A549 treated with AZD2906 at 1 μM for 4 hours (cell line): ENCODE measurements at places on chromosomes 13 and 19. TPM values are rescaled to one million over a fixed set of nuclear protein-coding genes. Genes with fewer than 3 reads are reported as not detected.

The LMTK3 gene
- 2.5 to 5.4 TPM (median 5.0 TPM) in 5 replicates for total RNA-seq

The FFAR2 gene
- 0.02 TPM in 1 of 5 replicates, not detected in the others for total RNA-seq

The CGB3 gene
- total RNA-seq, result not detected in 5 replicates

The SSC5D gene
- total RNA-seq, result 0.40 to 0.99 TPM (median 0.66 TPM) in 5 replicates

The ZSWIM9 gene
- 5.2 to 7.4 TPM (median 6.5 TPM) in 5 replicates for total RNA-seq

The DCT gene
- 0.01 TPM in 1 of 5 replicates, not detected in the others for total RNA-seq

The ZNF345 gene
- total RNA-seq, result 0.11 to 0.19 TPM (median 0.17 TPM) in 4 of 5 replicates, not detected in the other

The C13orf46 gene
- 0.11 to 0.41 TPM (median 0.23 TPM) in 5 replicates for total RNA-seq

The ZIC2 gene
- total RNA-seq, result 3.6 to 5.9 TPM (median 5.5 TPM) in 5 replicates

The C2CD4C gene
- total RNA-seq, result 0.35 to 0.70 TPM (median 0.53 TPM) in 5 replicates

The DMWD gene
- 22.5 to 34.8 TPM (median 30.3 TPM) in 5 replicates for total RNA-seq

The PALM3 gene
- 1.4 to 2.6 TPM (median 2.2 TPM) in 5 replicates for total RNA-seq

The ZNF329 gene
- total RNA-seq, result 2.7 to 3.2 TPM (median 3.0 TPM) in 5 replicates

The SLC6A16 gene
- 0.74 to 1.3 TPM (median 1.1 TPM) in 5 replicates for total RNA-seq

The RBM42 gene
- total RNA-seq, result 150 to 223 TPM (median 210 TPM) in 5 replicates

The COL4A2 gene
- total RNA-seq, result 142 to 173 TPM (median 157 TPM) in 5 replicates

The SLC7A10 gene
- total RNA-seq, result 0.09 to 0.15 TPM (median 0.12 TPM) in 5 replicates

The IL11 gene
- 9.6 to 11.2 TPM (median 10.5 TPM) in 5 replicates for total RNA-seq

The SBK2 gene
- 1.5 to 2.4 TPM (median 1.9 TPM) in 5 replicates for total RNA-seq

The SH2D3A gene
- total RNA-seq, result 15.2 to 19.9 TPM (median 19.1 TPM) in 5 replicates

The CCNA1 gene
- total RNA-seq, result 0.29 to 0.59 TPM (median 0.34 TPM) in 5 replicates

The C1QTNF9 gene
- not detected in 5 replicates for total RNA-seq

The PLVAP gene
- total RNA-seq, result not detected in 5 replicates

The TMEM259 gene
- total RNA-seq, result 80.7 to 142 TPM (median 126 TPM) in 5 replicates

The MIA gene
- total RNA-seq, result 0.21 to 0.54 TPM in 2 of 5 replicates, not detected in the others

The PTGIR gene
- 0.03 to 0.09 TPM in 2 of 5 replicates, not detected in the others for total RNA-seq
